ENCODE measurements at places on chromosomes 2 and 18. TPM values are rescaled to one million over a fixed set of nuclear protein-coding genes. Genes with fewer than 3 reads are reported as not detected.

PCGF1 gene
- 16.6 TPM for total RNA-seq

CNGA3 gene
- total RNA-seq: not detected

RAD51AP2 gene
- total RNA-seq: not detected

C2orf78 gene
- total RNA-seq: not detected

SLC66A2 gene
- total RNA-seq: 26.6 TPM

SYT4 gene
- total RNA-seq: not detected

FSIP2 gene
- under 0.01 TPM for total RNA-seq

HOXD10 gene
- not detected for total RNA-seq

ESPNL gene
- 5.2 TPM for total RNA-seq

CSRNP3 gene
- total RNA-seq: 1.7 TPM

SPDYA gene
- total RNA-seq: 0.17 TPM

CCDC148 gene
- 0.50 TPM for total RNA-seq

ANKRD12 gene
- 4.5 TPM for total RNA-seq

MYL1 gene
- not detected for total RNA-seq

SCN2A gene
- total RNA-seq: 1.2 TPM

CABYR gene
- total RNA-seq: 6.7 TPM

PTMA gene
- total RNA-seq: 1,171 TPM

FBXO48 gene
- 0.30 TPM for total RNA-seq

MPV17 gene
- 115 TPM for total RNA-seq

SP140L gene
- total RNA-seq: 4.9 TPM

ATP6V1B1 gene
- 4.4 TPM for total RNA-seq

CAVIN2 gene
- total RNA-seq: 28.5 TPM

FER1L5 gene
- total RNA-seq: 0.30 TPM

RNF181 gene
- total RNA-seq: 281 TPM

PIK3C3 gene
- 19.8 TPM for total RNA-seq

OTOS gene
- not detected for total RNA-seq

SLC5A7 gene
- total RNA-seq: not detected

SNED1 gene
- total RNA-seq: 9.1 TPM

NOL4 gene
- total RNA-seq: not detected

TGOLN2 gene
- 50.2 TPM for total RNA-seq

PROKR1 gene
- not detected for total RNA-seq
